Naive thymus-derived CD8-positive, alpha-beta T cell (primary cell): ENCODE measurements at places on chromosomes 16 and 17.

DNA sequence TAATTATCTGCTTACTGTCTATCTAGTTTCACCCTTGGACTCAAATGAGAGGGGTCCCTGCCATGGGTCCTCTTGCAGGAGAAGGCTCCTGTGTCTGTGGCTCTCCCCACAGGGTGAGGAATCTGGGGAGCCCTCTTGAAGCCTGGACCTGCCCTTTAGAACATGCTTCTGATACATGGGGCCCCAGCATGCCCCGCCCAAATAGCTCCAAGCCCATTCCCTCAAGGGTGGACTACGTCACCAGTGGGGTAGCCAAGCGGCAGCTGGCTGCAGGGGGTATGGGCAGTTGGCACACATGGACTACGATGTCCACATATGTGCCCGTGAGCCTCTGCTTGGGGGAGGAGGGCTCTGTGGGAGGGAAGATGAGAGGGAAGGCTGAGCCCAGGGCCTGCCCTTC, 39.3 kb downstream of the ARHGAP27 start:
- DNase-seq = no peak

DNA sequence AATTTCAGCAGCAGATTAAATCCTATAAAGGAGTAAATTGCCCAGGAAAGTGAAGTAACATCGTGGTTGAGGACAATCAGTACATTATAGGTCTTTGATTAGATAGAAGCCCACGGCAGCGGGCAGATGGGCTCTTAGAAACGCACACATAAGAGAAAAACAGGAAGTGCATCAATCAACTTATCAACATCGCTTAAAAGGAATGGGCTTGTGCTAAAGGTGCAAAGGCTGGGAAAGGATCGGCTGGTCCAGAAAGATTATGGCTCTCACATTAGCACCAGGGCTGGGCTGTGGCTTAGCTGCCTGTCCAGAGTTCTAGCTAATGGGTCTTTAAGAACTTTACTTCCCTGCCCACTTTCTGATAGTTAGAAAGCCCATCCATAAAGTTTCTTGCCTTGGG, 292.0 kb upstream of the TNRC6C start:
- no peak for DNase-seq

DNA sequence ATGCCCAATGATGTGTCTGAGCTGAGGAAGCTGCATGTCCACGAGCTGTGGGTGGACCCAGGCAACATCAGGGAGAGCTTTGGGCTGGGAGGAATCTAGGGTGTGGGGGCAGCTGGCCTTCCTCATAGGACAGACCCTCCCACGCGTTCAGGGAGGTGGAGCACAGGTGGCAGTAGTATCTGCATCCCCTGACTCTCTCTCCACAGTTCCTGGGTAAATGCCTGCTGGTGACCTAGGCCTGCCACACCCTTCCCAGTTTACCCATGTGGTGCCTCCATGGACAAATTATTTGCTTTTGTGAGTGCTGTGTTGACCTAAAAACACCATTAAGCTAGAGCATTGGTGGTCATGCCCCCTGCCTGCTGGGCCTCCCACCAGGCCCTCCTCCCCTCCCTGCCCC, 3.2 kb downstream of the HBM start:
- DNase-seq = no peak

DNA sequence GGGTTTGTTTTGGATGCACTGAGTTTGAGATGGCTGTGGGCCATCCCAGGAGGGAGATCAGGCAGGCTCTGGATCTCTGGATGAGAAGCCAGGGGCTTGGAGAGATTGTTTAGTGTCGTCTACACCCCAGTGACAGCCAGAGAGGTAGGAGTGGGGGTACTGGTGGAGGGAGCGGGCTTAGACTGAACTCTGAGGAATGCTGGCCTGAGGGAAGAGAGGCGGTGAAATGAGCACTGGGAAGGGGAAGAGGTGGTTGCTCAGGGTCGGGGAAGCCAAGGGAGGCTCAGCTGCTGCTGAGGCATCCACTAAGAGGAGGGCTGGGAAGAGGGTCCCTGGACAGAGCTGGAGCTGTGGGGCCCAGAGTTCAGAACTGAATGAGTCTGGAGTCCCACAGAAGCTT, 23.6 kb downstream of the CACNA1G start:
- no peak for DNase-seq

DNA sequence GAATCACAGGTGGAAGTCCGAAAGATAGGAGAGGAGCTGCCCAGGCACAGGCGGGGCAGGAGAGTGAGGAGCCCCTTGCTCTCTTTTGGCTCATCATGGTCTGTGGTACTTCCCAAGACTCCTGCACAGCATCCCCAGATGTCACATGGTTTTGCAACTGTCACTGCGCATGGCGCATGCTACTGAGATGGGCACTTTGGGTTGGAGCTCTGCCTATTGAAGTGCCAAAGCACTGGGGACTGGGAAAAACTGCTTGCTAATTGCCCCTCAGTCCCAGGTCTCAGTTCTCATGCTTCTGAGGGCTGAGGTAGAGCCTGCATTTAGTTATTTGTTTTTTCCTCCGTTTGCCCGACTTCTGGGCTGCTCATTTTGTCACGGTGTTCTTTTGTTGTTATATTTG, 156.8 kb upstream of the CDH13 start:
- DNase-seq = no peak

DNA sequence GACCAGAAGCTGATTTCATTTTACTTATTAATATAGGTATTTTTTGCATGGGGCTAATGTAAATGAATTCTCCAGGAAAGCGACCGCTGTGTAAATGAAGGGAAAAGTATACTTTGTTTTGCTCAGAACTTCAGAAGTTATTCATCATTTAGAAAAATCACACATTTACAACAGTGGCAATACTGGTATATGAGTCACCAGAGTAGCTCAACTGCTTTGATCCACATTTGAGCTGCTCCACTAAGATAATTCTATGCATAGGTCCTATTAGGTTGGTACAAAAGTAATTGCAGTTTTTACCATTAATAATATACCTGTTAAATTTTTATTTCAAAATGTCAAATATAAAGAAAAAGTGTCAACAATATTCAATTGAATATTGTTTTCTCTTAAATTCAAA, 22.9 kb upstream of the DYNLRB2 start:
- DNase-seq = no peak

DNA sequence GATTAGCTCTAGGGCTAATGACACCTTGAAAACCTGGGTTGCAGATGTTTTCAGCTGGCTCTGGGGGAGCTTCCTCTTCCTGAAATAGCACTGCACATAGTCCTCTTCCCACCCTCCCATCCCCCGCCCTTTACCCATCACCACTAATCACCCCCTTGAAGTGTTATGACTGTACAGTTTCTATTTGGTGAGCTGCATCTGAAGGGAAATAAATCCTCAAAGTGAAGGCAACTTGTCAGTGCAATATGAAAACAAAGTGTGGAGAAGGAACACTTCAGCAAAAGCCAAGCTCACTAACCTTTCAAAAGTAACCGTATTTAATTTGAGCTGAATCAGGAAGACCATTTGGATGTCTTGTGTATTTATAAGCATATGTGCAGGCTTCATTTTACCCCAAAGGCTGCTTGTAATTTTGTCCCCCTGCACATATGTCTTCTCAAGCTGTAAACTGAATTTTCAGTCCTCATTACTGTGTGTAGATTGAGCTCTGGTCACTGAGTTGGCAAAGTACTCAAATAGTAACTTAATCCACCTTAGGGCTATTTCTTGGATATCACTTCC, 44.1 kb upstream of the CA10 start:
- no peak for DNase-seq

GRCh38 chr16:88814144-88814502, 2.4 kb upstream of the APRT start:
- DNase-seq = no peak

DNA sequence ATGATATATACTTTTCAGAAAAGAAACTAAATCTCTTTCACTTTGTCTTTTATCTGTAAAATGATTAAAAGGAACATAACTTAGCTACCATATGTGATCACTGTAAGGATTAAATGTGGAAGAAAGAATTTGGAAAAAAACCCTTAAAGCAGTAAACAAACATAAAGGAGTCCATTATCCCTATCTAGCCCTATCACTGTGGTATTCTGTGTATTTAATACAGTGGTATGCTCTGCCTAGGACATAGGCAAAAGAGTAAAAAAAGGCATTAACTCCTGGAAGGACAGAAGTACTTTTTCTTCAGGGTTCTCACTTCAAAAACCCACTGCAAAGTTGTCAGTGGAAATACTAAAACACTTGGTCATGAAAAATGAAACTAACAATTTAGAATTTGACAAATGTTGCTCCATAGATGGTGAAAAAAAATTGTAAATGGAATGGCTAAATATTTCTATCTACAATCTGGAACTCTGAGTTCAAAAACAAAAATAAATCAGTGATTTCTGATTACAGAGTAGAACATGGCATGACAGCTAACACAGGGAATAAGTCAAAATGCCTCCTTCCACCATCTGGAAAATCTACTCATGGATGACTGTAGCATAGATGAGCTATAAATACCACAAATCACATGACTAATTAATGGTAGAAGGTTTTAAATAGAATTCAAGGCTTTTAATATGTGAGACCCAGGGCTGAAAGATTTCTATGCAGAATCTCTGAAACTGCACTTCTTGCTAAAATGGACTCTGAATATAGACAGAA, 140.1 kb downstream of the ITFG1 start:
- DNase-seq = no peak
